ENCODE measurements at places on chromosomes 2 and 18. TPM values are rescaled to one million over a fixed set of nuclear protein-coding genes. Genes with fewer than 3 reads are reported as not detected.

GRCh38 chr2:26568076-26568890, 72.9 kb downstream of the CIB4 start:
- no peak for DNase-seq

- DNase-seq, result no peak
Observed at GRCh38 chr2:189113963-189114362, 65.6 kb downstream of the COL5A2 start.

DNA sequence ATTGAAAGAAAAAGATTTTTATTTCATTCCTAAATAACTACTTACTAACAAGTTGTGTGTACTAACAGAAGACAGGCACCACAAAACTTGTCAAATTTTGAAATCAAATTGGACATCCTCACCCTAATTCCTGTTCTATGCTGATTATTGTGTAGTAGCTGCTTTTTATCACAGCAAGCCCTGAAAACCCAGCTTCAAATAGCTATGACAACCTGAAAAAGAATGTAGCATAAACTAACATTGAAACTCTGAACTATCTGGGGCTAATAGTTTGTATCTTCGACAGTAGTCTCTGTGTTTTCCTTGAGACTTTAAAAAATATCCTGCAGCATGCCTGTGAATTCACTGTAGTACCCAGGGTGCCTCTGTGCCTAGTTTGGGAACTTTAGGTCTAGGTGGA, 122.6 kb downstream of the WDPCP start:
- DNase-seq, result no peak

GRCh38 chr2:203690117-203690431, 16.4 kb upstream of the CD28 start:
- DNase-seq, result no peak

DNA sequence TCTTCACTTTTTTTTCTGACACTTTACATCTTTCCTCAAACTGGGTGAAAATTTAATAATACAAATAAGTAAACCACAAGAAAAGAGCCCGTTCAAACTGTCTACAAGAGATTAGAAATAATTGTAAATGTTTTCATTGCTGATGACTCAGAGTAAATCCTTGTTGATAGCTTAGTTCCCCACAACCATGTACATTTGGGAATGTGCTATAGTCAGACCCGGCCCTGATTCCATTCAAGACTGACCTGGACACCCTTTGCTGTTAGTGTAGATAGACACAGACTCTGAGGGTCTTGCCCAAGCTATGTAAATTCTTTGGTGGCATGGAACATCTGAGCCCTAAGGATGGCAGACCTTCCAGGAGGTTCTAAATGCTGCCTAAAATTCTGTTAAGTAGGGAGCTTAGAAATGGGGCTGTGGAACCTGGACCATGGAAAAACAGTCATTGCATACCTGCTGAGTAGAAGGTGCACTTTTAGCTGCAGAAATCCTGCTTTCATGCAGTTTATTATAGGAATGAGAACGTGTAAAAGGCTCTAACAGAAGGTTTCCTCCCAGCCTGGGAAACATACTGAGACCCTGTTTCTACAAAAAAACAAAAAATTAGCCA, 3.7 kb downstream of the MALT1 start:
- DNase-seq, result no peak

DNA sequence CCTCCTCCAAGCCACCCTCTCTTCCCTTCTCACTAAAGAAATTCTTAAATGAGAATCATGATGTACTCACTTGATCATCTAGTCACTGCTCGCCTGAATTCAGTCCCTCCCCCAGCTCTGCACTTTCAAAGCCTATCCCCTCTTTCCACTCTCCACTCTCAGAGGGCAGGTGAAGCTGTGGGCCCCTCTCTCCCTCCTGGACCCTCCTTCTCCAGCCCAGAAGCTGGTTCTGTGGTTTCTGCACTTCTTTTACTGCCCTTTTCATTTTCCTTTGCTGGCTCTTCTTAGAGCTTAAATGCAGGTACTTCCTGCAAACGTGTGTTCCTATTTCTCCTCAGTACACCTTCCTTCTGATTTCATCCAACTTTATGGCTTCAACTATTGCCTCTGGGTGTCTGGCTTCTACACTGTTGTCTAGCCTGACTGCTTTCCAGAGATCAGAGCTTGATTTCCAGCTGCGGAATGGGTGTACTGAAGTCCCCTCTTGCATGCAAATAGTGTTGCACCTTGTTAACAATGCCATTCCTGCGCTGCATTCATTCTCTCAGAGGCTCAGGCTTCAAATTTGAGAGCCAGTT, 15.3 kb upstream of the TXNDC2 start:
- no peak for DNase-seq

- no peak for DNase-seq
Observed at GRCh38 chr18:77393519-77393918, 143.9 kb downstream of the GALR1 start.

- DNase-seq, result no peak
Observed at GRCh38 chr2:70772486-70773155, 4.6 kb upstream of the ADD2 start.

GRCh38 chr18:22528291-22528690, 110.6 kb upstream of the CTAGE1 start:
- no peak for DNase-seq

DNA sequence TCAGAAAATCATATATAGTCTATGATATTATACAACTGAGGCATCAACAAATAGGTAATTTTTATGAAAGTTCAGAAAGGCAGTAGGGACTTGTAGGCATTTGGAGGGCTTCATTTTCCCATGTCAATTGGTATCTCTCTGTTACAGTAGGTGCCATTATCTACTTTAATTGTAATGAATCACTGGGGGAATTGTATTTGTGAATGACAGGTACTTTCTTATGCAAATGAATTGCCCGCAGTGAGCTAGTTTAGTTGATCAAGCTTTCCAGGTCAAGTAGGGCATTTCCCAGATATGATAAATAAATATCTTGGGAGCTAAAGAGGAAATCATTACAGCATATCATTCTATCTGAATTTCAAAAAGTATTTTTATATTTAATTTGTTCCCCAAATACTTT, 1116.3 kb downstream of the DPP10 start:
- DNase-seq, result no peak

DNA sequence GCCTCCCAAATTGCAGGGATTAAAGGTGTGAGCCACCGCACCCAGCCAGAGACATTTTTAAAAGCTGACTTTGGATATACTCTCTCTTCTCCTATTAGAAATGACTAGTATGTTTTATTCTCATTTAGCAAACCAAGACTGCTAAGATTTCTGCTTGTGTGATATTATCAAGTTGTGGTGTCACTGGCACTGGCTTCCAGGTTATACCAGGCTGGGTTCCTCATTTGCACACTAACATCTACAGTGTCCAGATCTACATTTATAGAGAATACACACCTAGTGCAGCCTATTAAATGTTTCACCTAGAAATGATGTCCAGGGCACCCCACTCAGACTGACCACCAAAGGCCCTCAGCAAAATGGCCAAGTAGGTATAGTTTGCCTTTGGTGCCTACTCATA, 265.3 kb upstream of the STON1 start:
- no peak for DNase-seq

GRCh38 chr2:196046123-196046917, 22.3 kb downstream of the DNAH7 start:
- no peak for DNase-seq

DNA sequence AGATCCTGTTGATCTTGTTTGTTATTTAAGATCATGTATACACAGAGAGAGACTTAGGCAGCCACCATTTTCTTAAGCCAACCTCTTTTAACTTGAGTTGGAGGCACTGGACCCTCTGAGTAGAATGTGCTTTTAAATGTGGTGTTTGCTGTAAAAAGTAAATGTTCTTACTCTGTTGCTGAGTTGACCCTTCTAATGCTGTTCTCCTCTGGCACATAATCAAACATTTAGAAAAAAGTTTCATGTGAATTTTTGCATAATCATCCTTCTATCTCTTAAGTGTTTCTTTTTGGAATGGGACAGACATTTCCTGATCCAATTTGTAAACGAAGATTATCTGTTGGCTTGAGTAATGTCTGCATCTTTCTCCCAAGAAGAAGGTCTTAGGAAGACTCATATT, 255.1 kb upstream of the ETAA1 start:
- no peak for DNase-seq

GRCh38 chr2:34403512-34403911, 804.4 kb upstream of the FAM98A start:
- DNase-seq, result no peak

DNA sequence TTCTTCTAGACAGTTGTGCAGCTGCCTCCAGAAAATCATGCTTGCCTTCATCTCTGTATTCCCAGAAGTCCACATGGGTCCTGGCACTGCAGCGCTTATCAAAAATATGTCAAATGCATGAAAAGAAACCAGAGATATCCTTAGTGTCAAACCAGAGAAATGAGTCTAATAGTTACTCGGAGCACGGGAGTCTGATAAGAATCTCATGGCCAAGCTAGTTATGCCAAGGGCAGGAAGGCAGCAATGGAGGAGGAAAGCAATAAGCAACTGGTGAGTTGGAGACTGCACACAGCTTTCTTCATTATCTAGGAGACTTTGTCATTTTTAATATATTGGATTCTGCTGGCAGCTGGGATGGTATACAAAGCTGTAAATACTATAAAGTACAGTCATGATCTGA, 38.6 kb downstream of the TRIB2 start:
- DNase-seq, result no peak

GRCh38 chr2:79554899-79555298, 42.0 kb downstream of the CTNNA2 start:
- no peak for DNase-seq

DNA sequence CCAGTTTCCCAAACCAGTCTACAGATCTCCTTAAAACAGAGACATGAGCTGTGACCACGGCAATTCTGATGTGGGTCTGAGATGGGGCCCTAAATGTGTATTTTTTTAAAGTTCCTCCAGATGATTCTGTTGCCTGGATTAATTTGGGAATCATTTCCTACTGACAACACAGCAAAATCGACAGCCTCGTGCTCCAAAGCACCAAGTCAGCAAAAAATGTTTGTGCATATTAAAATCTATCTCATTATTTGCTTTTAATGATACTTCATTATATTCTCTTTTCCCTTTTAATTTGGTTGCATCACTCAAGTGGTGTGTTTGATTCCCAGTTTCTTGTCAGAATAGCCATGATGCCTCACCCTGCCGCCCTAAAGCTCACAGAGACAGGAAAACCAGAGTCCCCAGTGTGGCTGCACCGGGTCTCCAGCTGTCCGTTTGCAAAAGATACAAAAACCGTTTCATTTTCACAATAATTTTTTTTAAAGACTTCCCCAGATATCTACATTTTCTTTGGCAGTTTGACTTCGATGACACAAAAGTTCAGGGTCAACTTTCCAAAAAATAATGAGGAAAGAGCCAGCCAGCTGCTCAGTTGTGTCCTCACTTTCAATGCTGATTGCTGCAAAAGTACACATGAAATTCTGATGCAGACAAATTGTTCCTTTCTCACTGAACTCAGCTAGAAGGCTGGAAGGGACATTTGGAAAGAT, 443.2 kb upstream of the ID2 start:
- no peak for DNase-seq

- DNase-seq, result no peak
Observed at GRCh38 chr2:219626540-219626939, 890 bp upstream of the SLC4A3 start.

DNA sequence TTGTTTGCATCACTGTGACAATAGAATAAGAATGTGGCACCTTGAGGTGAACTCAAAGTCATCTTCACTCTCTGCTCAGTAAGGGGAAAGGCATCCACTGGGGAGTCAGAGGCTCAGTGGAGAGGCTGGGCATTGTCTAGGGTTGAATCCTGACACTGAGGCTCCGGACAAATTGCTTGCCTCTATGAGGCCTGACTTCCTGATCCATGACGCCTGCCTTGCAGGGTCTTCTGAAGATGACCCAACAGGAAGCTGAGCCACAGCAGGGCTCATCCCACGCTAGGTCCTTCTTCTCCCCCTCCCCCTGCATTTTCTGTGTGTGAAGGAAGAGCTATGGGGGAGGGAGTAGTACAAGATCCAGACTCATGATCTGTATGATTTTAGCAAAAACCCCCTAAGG, 265.1 kb downstream of the SH3BP4 start:
- no peak for DNase-seq

DNA sequence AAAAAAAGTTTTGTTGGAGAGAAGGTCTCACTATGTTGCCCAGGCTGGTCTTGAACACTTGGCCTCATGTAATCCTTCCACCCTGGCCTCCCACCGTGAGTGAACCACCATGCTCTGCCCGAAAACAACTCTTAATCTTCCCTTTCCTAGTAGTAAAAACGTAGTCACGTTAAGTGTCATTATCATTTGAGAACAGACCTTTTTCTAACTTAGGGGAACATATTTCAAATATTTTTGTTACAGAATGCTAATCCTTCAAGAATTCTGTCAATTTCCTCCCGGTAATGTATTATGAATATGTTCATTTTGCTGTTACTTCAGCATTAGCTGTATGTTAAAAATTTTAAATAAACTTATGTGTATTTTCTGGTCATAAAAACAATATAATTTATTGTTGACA, 49.7 kb downstream of the MTA3 start:
- no peak for DNase-seq

DNA sequence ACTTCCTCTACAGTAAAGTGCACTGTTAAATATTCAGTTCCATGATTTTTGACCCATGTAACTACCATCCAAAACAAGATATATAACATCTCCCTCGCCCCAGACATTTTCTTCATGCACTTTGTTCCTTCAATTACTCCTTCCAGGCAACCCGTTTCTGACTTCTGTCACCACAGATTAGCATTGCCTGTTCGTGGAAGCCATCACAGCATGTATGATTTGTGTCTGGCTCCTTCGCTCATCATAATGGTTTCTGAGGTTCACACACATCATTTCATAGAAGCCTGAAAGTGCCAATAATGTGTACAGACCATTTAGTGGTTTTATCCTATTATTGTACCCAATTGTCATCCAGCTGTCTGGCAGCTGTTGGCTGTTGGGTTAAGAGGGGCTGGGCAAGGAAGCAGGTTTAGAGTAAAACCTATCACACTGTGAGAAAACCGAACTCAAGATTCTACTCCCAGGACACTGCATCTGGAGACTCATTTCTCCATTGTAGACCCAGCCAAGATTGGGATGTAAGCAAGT, 16.1 kb downstream of the ARHGAP28 start:
- no peak for DNase-seq

DNA sequence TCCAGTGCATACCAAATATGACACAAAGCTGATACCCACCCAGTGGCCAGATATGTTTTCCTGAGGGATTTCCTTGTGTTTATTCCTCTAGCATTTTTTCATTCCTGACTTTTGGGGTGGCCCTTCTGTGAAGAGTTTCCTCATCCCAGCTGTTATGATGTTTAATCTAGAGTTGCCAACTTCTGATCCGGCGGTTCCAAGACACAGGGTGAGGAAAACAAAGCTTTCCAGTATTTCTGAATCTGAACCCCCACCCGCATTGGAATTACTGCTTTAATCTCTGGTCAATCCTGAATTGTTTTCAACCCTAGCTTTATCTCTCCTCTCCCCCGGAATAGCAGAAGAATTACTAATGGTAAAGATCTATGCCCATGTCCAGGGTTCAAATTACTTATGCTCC, 39.2 kb upstream of the PNPT1 start:
- no peak for DNase-seq

Gene TNFRSF11A
- 1.3 TPM for total RNA-seq

Gene LBX2
- total RNA-seq, result 0.84 TPM

Gene EHBP1
- total RNA-seq, result 85.8 TPM

Gene UGT1A6
- not detected for total RNA-seq

Gene TMEFF2
- total RNA-seq, result not detected

Gene GPR45
- total RNA-seq, result not detected

Gene LOXHD1
- 0.25 TPM for total RNA-seq

Gene SDC1
- 99.6 TPM for total RNA-seq

Gene HOXD9
- total RNA-seq, result not detected

Gene BMP10
- total RNA-seq, result 8.0 TPM

Gene CNRIP1
- 2.8 TPM for total RNA-seq

Data from liver (tissue), 10 donors.